WTC11 (cell line): ENCODE measurements at places on chromosomes 1 and 21.

DNA sequence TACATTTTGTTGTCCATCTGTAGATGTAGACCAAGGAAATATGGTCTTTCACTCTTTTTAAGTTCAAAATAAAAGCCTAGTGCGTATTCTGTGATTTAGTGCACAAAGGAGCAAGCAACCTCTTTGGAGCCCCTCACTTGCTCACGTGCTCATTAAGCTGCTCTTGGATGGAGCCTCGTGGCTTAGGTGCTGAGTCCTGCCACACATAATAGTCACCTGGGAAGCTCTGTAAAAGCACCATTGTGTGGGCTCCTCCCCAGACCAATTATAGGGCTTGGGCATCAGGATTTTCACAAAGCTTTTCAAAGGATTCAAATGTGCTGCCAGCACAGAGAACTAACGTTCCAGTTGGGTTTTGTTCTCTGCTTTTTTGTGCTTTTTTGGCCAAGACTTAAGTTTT lies 85.0 kb downstream of the PCP4 start:
- DNase-seq = no peak

- DNase-seq = no peak
Measured at GRCh38 chr1:185349556-185349955, 32.5 kb upstream of the IVNS1ABP start.

- peak; percentile 85 for DNase-seq
Measured at GRCh38 chr1:190084552-190084951, 393.1 kb downstream of the BRINP3 start.

DNA sequence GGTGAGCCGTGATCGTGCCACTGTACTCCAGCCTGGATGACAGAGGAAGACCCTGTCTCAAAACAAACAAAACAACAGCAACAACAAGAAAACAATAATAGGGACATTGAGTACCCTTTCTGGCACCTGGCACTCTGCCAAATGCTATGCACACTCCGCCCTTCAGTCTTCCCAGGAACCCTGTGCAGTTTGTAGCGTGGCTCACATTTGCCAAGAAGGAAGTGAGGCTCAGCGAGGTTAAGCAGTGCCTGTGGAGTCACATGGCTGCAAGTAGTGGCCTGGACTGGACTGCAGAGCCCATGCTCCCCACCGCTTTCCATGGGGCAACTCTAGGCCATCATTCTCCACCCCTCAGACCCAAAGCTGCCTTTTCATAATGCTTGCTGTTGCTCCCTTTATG lies 5.3 kb upstream of the EVA1B start:
- no peak for DNase-seq

DNA sequence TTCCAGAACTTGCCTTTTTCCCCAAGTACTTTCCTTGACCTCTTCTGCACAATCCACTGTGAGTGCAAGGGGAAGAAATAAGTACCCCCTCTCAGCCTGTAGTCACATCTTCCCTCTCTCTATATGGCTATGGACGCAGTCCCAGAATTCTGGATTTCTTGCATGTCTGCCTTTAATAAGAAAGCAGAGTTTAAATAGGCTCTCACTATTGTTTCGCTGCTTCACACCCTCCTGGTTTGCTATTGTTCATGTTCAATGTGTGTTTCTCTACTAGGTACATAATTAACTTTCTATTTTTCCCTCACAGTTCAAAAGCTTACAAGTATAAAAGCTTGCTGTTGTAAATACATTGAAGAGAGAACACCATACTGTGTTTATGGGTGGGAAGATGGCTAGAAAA lies 181.5 kb upstream of the C1orf105 start:
- no peak for DNase-seq

GRCh38 chr1:191993549-191993948 lies 164.7 kb upstream of the RGS18 start:
- DNase-seq = no peak

DNA sequence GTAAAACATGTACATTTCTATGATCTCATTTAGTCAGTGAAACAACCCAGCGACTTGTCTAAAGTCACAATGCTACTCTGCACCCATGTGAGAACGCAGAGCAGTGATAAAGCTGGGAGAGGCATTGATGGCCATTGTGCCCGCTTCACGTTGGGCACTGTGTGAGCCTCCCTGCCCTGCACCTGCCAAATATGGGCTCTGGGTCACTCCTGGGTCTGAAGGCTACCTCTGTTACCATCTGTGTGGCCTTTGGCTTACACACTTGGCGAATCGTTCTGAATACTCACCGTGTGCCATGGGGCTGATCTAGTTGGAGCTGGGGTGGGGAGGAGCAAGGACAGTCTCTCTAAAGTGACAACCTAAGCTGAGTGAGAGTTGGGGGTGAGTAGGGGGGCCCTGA lies 29.9 kb downstream of the PCSK9 start:
- no peak for DNase-seq

DNA sequence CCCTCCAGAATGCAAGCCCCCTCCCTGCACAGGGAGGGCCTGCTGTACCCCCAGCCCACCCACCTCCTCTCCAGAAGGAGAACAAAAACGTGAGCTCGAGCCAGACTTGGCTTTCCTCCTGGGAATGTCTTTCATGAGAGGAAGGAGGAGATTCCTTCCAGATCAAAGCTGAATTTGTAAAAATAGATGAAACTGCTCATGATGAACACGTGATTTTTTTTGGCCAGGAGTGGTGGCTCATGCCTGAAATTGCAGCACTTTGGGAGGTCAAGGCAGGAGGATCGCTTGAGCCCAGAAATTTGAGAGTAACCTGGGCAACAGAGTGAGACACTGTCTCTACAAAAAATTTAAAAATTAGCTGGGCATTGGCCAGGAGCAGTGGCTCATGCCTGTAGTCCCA lies 21.8 kb downstream of the GPR157 start:
- DNase-seq = no peak

GRCh38 chr21:26449161-26449560 lies 123.9 kb downstream of the CYYR1 start:
- no peak for DNase-seq

DNA sequence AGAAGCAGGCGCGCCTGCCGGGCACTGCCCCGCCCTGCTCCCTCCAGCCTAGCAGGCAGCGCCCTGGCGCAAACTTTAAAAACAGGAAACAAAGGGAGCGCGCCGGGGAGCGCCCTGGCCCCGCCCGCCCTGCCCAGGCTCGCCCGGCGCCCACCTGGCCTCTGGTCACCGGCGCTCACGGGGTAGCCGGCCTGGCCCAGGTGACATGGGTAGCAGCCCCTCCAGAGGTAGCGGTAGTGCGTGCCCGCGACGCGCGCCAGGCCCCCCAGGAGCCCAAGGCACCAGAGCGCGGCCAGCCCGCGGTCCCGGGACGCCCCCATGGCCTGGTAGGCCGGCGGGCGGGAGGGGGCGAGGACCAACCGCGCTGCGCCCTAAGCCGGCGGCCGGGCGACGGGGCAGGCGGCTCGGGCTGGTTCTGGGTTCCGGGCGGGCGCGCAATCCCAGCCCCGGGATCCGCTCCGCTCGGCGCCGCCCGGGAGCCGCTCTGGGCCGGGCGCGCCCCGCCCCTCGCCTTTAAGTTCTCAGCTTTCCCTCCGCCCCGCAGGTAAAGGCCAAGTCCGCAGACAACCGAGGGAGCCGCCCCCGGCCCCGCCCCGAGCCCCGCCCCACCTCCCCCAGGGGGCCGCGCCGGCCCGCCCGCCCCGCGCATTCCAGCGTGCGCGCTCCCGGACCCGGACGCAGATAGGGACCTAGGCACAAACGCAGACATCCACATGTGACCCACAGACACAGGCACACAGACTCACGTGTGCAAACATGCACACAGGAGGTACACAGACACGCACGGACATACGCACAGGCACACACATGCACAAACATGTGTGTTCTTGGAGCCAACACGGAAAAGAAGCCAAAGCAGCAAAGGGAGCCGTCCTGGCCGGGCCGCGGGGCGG lies 76.7 kb downstream of the ARHGEF16 start:
- peak; percentile 88 for DNase-seq

DNA sequence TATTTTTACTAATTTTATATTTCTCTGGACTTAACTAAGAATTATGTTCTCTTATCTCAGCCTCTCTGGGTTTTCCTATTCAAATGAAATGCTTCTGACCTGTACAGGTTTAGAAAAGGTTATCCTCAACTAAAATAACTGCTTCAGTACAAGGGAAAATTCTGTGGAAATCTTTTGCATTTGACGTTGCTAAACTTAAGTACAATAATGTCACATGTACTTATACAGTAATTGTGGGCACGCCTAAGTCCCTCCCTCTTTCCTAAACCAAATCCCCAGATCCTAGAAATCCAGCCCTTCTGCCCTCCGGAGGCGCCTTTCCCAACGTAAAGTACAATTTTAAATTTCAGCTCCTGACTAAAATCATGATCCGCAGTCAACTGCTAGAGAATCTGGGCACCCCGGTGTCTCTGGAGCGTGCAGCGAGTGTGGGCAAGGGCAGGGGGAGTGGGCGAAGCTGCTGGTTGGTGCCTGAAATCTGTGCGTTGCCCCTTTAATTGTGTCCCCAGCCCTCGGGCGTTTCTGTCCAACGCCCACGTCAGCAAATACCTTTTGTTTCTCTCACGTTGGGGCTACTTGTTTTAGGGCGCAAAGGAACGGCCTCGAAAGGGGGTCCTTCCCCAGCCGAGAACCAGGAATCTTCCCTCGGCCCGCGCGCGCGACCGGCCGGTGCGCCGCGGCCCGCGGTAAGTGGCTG lies at the start of gene ZBTB8A:
TSS of gene ZBTB8A (plus strand) at position 541 of the 697 bp plus-strand sequence. CDS start 53,505 bp downstream, outside the sequence.
- peak; percentile 54 for DNase-seq

- DNase-seq = no peak
Measured at GRCh38 chr1:29601021-29601420, 364.7 kb downstream of the PTPRU start.

DNA sequence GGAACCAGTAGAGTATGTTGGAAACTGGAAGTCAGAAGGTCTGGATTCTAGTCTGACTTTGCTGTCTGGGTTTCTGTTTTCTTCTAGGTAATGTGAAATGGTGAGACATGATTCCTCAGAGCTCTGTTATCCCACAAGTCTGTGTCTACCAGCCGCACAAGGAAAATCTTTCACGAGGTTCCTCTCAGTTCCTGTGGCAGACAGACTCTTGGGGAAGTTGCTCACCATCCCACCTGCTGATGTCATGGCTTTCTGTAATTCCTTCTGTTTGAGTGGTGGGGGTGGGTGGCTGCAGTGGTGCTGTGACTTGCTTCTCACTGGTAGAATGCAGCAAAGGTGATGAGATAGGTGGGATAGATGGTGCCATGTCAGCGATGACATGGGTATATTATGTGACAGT lies 17.1 kb upstream of the SCMH1 start:
- no peak for DNase-seq

- DNase-seq = peak; percentile 69
Measured at GRCh38 chr1:231091831-231092301, 51.8 kb upstream of the FAM89A start.

GRCh38 chr1:168714012-168714411 lies 15.0 kb downstream of the DPT start:
- no peak for DNase-seq

DNA sequence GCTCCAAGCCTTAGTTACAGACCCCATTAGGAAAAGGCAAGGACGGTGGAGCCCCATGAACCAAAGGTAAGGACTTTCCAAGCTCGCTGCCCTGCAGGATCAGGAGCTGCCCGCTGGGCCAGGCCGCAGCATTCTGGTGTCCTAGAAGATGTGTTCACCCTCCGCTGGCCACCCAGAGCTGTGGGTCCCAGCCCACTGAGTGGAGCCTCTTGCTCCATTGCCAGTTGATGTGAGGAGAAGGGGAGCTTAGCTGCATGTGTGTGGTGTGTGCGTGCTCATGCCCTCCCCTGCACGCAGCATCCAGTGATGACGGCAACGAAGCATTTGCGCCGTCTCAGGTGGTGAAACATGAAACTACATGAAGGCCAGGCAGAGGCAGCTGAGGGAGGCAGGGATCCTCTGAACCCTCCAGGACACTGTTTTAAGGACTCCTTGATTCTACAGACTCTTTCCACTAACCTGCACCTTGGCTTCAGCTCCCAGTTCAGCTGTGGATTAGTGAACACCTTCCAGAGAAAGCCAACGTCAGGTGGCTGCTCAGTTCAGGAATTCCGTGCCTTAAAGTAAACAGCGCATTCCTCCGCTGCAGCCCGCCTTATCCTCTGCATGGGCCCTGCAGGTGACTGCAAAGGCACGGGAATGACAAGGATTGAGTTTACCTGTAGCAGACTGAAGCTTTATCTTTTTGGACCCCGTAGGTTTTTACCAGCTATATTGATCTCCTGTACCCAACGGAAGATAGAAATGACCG lies 48.7 kb downstream of the SMYD2 start:
- no peak for DNase-seq

DNA sequence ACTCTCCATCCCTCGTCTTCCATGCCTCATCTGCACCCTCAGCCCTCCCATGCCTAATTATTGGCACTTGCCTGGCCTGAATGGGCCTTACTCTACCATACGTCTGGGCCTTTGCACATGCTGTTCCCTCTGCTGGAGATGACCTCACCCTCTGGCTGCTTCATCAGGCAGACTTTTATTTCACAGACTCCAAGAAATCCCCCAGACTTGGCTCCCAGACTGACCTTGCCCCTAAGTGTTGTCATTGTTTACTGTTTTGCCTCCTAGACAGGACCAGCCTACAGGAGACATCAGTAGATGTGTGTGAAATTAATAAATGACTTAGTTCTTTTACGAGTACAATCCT lies 5.2 kb upstream of the AHDC1 start:
- no peak for DNase-seq

DNA sequence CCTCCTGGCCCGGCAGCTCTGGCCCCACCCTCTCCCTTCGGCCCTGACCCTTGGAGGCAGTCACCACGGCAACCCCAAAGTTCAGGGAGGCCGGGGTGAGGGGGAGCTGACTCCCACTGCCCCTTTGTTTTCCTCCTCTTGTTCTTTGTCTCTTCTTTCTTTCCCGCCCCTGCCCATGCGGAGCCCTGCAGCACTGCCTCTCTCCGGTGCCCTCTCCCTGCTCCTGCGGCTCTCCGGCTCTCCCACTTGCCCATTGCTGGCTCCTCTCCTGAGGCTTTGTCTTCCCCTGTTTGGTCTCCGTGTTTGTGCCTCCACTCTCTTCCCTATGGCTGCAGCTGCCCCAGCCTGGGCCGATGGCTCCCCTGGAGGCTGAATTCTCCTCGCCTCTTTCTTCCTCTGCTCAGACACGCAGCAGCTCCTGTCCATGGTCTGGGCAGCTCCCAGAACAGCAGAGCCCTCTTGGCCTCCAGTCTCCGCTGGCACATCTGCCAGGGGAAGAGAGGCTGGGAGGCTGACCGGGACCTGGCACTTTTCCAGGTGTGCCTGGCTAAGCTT lies 5.8 kb downstream of the CELSR2 start:
- no peak for DNase-seq

- no peak for DNase-seq
Measured at GRCh38 chr1:66346873-66347272, 187.1 kb upstream of the SGIP1 start.

DNA sequence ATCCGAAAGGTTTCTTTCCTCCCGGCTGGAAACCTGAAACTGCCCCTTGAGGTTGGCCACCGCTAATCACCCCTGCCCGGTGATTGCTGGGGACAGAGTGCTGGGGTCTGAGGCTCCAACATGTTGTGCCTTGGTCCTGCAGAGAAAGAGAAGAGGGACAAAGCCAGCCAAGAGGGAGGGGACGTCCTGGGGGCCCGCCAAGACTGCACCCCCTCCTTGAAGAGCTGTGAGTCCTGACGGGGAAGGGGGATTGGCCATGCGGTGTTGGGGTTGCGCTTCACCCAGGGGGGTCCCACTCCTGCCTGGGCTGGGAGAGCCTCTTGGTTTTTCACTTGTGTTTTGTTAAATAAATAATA lies 19.5 kb downstream of the LDLRAP1 start:
- DNase-seq = no peak
